ENCODE measurements at places on chromosomes 6 and 20. TPM values are rescaled to one million over a fixed set of nuclear protein-coding genes. Genes with fewer than 3 reads are reported as not detected.
A peak's percentile ranks its signal among the peaks of the same experiment; 100 is the strongest.

DNA sequence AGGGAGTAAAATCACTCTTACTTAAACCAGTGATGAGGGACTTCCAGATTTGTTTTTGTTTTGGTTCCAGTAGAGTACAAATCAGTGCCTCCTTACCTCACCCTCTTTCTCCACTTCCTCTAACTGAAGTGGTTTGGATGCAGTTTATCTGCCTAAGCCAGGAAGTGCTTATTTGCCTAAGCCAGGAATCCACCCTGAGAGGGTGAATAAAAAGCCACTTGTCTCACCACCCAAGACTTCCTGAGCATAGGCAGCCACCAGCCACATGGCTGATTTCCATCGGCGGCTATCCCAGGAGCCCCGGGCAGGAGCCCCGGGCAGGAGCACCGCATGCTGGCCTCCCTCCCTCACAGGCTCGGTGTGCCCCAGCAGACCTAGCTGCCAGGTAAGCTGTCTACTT, 12.0 kb downstream of the LRP11 start:
- peak; percentile 52 for DNase-seq

- no peak for DNase-seq
These were observed 349.8 kb downstream of the CDC5L start for GRCh38 chr6:44737341-44737740.

DNA sequence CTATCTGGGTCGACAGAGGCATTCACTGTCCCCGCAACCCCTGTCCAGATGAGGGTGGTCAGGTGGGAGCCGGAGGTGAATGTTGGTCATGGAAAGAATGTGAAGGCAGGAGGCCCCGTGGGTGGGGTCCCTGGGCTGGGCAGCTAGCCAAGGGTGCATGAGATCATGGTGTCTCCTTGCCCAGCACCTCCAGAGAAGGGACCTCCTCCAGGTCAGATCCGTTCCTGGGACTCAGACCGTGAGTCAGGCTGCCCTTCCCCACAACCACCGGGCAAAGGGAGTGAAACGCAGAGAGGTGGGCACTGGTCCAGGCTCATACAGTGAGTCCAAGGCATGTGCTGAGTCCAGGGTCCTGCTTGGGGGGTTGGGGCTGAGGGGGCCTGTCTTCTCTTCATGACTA, 3.5 kb downstream of the FOXS1 start:
- peak; percentile 29 for DNase-seq

The L3MBTL3 gene
- total RNA-seq, result 13.8 TPM

DNA sequence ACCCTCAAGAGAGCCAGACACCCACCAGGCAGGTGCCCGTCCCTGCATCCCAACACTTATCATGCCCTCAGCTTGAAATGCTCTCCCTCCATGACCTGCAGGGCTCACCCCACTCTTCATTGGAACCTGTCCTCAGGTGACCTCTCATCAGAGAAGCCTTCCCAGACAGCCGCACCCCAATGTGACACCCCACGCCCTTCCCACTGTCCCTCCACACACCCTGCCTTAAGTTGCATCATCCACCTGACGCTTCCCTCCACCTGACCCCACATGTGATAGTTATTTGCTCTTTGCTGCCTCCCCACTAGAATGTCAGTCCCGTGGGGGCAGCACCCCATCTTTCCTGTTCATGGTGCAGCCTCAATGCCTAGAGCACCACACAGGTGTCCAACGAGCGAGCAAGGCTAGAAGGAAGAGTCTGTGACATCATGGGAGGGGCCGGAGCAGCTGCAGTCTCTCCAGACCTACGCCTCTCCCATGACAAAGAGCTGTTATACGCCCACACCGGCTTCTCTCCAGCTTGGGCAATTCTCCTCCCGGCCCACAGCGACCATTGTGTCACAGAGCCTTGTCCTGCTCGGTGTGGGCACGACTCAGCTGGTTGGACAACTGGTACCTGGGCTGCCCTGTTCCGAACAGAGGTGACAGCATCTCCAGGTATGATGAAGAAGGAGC, 58.2 kb downstream of the NFATC2 start:
- DNase-seq, result no peak

DNA sequence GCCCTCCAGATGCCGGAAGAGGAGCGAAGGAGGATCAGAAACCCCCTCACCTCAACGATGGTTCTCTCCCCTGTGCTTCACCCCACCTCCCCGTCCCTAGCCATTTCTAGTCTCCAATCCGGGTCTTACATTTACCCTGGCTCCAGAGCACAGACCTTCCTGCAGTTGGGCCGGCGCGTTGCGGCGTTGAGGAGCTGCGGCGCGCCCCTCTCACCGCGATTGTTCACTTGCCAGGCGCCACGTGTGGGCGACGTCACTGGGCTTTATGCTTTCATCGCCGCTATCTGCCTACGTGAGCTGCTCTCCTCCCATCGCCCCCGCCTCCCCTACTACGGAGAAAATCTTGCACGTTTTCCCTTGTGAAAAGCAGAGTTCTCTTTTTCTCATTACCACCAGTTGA, at the start of gene CRISP2:
Gene CRISP2 (minus strand): TSS at position 198 of the 400 bp plus-strand sequence. CDS start 4,347 bp downstream, outside the sequence.
- DNase-seq, result no peak

DNA sequence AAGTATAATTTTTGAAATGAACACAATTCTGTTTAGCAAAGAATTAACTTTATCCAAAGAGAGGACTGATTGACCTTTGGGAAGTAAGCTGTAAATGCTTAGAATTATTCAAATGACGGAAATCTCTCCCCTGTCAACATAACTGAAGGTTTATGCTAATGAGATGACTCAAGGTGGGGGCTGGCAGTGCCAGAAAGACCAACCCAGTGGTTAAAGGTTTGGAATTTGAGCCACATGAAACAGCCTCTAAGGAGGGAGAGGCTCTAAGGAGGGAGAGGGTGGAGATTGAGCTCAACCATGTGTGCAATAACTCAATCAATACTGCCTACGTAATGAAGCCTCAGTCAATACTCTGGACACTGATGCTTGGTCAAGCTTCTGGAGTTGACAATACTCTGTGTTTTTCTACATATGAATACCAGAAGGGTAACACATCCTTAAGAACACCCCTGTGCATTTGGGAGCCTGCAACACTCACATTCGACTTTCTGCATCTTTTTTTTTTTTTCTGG, 123.4 kb upstream of the TENT5A start:
- no peak for DNase-seq

DNA sequence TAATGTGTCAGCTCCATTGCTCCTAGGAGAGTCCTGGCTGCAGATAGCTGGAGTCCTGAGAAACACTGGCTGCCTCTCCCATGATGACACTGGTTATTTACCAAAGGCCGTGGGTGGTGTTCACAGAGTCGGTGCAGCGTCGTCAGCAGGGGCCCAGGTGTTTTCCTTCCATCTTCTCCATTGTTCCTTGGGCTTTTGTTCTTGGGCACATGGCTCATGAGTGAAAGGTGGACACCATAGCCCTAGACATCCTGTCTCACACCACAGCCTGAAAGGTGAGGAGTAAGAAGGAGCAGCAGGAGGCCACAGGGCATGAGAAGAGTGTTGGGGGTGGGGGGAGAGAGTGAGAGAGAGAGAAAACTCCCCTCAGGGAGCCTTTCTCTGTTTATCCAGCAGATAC, 9.1 kb downstream of the CST5 start:
- no peak for DNase-seq

- peak; percentile 25 for DNase-seq
These were observed 64.3 kb downstream of the ANKS1A start for GRCh38 chr6:34953061-34954025.

DNA sequence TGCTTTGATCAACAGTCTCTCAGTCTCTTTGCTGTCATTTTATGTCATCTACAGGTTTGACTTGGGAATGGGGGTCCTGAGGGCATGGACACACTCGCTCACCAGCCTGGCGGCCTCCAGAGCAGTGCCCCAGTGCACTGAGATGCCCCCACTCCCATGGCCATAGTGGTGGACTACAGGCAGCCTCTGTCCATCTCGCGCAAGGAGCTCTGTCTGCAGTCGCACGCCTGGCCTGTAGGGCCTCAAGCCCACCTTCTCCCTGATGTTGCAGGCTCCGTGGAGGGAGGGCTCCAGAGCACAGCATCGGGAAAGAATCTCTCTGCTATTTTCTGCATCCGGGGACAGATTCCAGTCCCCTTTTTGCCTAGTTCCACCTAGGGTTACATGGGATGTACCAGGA, 22.6 kb downstream of the DDO start:
- DNase-seq, result no peak

The SSTR4 gene
- not detected for total RNA-seq

GRCh38 chr6:169864148-169865020, 113.0 kb downstream of the ERMARD start:
- no peak for DNase-seq

- no peak for DNase-seq
These were observed 1.4 kb downstream of the MCM3 start for GRCh38 chr6:52283111-52283510.

DNA sequence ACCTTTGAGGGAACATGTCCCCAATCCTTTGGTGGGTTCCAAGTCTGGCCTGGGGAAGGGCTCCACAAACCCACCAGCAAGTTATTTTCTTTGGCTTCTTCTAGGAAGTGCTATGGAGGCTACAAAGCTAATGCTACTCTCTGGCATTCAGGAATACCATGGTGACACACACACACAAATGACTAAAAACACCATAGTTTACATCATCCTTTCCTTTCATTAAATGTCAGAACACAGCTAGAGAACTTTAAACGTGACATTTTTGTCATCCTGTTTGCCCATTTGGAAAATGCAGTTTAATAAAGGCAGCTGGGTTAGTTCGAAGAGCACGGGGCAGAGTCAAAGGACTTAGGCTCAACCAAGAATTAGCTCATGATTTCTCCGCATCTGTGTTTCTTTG, 40.2 kb upstream of the PROKR2 start:
- no peak for DNase-seq

DNA sequence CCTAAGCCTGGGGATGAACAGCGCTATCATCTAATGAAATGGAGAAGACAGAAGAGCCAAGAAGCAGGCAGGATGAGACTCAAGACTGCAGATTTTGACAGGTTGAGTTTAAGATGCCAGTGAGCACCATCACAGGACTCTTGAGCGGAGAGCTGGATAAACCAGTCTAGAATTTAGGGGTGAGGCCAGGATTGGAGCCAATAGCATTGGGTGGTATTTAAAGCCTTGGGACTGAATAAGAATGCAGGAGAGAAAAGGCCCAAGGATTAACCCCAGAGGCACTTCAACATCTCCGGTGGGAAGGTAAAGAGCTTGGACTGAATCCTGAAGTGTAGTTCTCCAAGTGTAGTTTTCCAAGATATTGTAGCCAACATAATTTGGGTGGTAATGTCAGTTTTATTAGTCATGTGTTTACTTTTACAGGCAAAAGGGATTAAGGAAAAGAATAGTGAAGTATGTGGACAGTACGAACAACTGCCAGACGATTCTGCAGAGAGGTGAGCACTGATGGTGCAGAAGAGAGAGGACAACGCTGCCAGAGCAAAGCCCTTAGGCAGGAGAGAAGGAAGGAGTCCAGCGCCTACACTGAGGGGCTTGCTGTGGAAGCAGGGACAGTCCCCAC, 85.2 kb downstream of the DTNBP1 start:
- no peak for DNase-seq

The TBX18 gene
- total RNA-seq, result 22.6 TPM

- no peak for DNase-seq
These were observed 31.3 kb downstream of the MOCS1 start for GRCh38 chr6:39902786-39903465.

DNA sequence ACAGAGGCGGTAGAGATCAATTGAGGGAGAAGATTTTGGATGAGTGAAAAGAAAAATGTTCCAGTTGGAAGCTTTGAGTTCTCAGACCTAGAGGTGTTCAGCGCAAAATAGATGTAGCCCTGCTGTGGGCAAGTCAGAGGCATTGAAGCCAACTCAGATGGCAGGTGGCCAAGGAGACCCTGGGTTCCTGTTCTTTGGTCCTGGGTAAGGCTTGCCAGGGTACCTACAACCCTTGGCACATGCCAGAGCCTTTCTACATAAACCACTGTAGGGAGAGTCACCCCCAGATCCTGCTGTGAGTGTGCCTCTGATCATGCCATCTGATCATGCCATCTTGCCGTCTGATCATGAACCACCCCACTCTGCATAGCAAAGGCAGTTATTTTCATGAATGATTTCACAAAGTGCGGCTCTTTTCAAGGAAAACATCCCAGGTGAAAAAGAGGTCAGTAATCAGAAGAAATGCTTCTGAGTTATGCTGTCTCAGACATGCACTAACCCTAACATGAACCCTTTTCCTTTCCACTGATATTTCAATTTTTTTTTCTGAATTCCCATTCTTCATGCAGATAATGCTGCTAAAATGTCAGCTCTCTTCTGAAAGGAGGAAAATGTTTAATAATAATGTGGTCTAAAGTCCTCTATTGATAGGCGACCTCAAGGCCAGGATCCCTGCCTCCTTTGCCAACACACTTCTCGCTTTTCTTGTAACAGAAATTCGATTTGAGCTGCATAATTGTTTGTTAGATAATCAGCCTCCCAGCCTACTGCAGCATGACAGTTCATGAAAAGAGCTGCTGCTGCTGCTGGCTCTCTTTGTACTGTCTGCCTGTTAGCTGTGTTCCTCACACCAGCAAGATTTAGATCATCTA, 153.6 kb downstream of the MTHFD1L start:
- DNase-seq, result no peak

The FAM209B gene
- total RNA-seq, result not detected

DNA sequence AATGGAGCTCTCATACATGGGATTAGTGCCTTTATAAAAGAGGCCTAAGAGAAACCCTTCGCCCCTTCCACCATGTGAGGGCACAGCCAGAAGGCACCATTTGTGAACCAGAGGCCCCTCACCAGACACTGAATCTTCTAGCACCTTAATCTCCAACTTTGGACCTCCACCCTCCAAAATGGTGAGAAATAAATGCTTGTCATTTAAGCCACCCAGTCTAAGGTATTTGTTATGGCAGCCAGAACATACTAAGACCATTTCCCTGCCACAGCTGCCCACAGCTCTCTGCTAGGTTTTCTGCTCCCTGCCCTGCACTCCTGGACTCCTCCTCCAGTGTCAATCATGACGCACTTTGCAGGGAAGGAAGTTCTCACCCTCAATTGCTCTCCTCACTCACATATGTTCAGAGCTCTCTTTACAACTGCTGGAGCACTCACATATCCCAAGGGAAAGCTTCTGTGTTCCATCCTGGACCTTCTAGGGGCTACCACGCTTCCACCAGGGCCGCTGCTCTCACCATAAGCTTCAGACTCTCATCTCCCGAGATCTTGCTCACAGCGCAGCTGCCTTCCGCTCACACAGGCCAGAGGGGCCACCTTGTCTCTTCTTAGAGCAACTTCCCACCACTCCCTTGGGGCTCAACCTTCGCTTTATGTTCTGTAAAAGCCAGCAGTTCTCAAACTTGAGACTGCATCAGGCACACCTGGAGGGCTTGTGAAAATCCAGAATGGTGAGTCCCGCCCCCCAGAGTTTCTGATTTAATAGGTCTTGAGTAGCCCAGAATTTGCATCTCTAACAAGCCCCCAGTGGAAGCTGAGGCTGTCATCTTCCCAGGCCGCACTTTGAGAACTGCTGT, 1.6 kb upstream of the LY86 start:
- DNase-seq, result no peak

- no peak for DNase-seq
These were observed 13.0 kb downstream of the GMDS start for GRCh38 chr6:2232445-2232844.

GRCh38 chr6:15252195-15252594, 6.3 kb downstream of the JARID2 start:
- DNase-seq, result no peak

The RNF182 gene
- 8.1 TPM for total RNA-seq

The HLA-DMB gene
- total RNA-seq, result not detected

GRCh38 chr6:157497579-157497978, 116.6 kb downstream of the ZDHHC14 start:
- no peak for DNase-seq

GRCh38 chr6:168133687-168134559, 54.9 kb upstream of the FRMD1 start:
- no peak for DNase-seq

All from myocyte (in vitro differentiated cells).